ENCODE measurements at places on chromosomes 1 and 21.

DNA sequence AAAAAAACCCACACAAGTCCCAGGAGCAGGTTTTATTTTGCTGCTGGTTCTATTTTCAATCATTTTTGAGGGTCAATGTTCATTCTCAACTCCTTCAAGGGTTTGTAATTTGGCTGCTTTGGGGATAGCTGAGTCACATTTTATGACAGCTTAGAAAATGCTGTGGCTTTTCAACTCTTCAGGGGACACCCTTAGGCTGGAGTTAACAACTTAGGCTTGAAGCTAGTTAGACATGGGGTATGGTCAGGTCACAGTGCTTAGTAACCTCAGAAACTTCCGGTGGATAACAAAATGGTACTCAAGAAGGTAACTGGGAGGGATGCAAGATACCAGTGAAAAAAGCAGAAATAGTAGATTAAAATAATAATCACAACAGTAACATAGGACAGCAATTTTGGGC, 308.8 kb downstream of the HHIPL2 start:
- no peak for DNase-seq

DNA sequence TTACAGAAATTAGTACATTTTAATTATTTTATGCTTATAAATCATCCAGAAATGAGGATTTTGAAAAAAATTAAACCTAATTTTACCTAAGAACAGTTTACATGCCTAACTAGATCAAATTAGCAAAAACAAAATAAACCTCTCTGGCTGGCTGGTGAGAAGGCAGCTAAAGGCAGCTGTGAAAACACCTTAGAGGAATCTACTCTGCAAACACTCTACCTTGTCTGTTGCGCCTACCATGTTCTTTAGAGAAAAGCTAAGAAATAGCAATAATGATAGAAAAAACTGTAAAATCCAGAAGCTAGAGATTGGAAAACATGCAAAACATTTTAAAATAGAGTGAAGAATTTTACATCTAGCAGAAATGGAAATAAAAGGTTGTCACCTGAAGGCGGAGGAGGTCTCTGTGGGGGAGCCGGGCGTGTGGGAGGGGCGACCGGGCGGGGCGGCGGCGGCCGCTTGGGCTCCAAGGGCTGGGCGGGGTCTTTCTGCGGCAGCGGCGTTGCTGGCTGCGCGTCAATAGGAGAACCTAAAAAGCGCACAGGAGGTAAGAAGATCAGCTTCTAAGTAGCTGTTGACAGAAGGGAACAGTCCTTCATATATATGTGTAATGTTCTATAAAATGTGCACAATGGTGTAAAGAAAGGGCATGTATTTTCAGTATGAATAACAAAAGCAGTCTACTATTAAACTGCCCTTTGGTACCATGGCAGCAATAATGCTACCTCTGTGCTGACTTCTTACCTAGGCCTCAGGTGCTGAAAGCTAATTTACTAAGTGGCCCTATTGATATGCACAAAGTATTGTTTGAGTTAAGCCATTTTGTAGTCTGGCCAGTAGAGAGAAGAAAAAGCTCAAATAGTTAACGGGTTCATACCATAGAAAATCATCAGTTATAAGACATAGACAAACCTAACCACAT, 33.3 kb upstream of the CFAP298 start:
- DNase-seq: no peak

GRCh38 chr1:53501065-53502005, 42.1 kb downstream of the DMRTB1 start:
- DNase-seq: no peak

GRCh38 chr1:88302843-88303486, 381.1 kb upstream of the PKN2 start:
- peak; percentile 24 for DNase-seq

- DNase-seq: no peak
These were observed 503.6 kb downstream of the MRPL39 start for GRCh38 chr21:25103500-25104207.

GRCh38 chr1:152757747-152758146, at the start of gene KPRP:
Gene KPRP (plus strand): TSS chr1:152758025. CDS start chr1:152759589, 1,564 bp downstream.
- DNase-seq: no peak

- DNase-seq: no peak
These were observed 1494.3 kb downstream of the AMY1C start for GRCh38 chr1:105243969-105244368.

DNA sequence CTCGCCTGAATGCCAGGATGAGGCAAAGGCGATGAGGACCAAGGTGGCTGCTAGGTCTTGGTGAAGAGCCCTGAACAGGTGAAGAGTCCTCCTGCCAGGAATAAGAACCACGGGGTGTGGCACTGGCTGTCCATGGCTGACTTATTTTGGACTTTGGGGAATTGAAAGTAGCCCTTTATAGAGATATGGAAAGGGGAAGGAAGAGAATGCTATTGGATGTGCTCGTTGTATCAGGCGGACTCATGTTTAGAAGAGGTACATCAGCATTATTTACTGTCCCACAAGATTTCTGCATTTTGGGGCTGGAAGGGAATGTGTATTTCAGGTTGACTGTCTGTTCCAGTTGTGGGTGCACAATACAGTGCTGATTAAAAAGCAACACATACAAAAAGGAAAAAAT, 465.8 kb downstream of the DSCAM start:
- no peak for DNase-seq

DNA sequence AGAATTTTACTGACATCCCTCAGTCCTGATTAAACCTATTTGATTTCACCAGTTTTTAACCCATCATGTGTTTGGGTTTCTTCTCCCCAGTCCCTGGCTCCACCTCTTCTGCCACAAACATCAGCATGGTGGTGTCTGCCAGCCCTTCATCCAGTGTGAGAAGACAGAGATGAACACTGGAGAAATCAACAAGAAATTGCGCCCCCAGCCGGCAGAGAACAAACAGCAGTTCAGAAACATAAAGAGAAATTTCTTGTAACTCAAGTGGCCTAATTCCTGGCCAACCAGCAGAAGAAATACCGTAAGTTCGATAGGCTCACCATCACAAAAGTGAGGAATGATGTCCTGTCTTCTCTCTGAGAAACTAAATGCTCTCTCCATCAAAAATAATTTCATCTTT, 18.3 kb downstream of the S100A11 start:
- no peak for DNase-seq

DNA sequence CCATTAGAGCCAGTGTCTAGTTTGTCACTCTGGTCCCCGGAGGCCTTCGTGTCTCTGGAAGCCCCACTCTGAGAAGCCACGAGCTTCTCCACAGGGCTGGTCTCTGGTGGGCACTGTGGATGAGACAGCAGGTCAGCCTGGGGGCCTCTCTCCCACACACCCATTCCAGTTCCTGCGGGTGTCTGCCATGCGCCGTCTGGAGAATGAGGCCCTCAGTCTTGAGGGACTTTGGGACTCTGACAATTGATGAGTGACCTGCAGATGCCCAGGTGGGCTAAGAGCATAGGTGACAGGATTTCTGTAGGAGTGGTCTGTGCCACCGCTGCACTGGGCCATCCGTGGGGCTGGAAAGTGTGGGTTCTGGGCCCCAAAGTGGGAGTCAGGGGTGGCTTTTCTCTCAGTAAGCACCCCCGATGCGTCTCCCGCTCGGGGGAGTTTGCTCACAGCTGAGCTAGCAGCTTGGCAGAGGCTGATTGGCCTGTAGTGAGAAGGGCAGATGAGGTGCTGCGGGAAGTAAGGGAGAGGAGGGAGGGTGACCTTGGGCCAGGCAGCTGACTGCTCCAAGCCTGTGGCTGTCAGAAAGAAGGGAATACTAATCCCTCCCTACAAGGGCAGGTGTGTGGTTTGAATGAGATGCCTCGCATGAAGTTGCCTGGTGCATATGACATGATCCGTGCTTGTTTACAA, 26.4 kb downstream of the LHX4 start:
- no peak for DNase-seq

GRCh38 chr1:154431586-154432373, 26.6 kb downstream of the IL6R start:
- DNase-seq: peak; percentile 79

DNA sequence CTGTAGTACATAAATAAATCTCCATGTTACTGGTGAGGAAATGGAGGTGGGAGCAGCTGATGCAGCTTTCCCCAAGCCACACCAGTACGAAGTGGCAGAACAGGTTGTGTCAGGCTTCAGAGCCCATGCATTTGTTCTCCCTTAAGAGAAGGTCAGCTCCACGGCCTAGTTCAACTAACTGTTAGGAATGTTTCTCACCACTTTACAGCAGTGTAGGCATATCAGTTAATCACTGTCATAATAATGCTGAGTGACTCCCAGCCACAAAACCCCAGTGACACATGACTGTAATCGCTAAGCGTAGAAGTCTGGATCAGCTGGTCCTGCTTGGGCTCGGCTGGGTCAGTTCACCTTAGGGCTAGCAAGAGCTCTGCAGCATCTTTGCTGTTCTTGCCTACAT, 90.4 kb downstream of the VPS26C start:
- no peak for DNase-seq

GRCh38 chr21:25967181-25967900, 203.2 kb downstream of the APP start:
- DNase-seq: no peak

- DNase-seq: no peak
These were observed 5.6 kb downstream of the COL8A2 start for GRCh38 chr1:36119456-36119855.

GRCh38 chr1:1761504-1762376, 16.5 kb downstream of the NADK start:
- DNase-seq: no peak

DNA sequence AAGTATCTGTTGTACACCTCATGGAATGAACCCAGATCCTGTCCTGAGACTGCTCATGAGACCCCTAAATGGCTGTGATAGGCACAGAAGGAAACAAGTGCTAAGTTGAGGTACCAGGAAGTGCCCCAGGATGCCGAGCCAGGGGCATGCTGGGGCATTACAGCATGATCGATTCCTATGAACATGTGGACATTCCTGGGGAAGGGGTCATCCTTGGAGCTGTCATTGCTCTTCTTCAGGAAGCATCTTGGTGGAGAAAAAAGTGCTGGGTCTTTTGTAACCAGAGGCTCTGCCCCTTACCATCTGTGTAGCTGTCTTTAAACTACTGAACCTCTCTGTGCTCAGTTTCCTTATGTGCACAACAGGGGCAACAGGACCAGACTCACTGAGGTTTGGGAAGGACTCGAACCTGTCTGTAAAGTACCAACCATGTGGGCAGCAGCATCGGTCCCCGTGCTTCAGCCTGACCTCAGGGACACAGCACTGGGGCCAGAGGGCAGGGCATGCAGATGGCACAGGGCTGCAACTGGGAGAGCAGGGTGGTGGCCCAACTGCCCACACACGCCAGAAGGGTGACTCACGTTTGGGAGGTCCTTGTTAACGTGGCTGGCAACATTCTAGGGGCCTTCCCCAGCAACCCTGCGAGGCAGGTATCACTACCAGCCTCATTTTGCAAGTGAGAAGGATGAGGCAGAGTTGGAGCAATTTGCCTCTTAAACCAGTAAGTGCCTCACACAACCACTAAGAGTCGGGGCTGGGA, 142.3 kb upstream of the EDN2 start:
- DNase-seq: no peak

GRCh38 chr1:111475701-111476100, 1.9 kb downstream of the C1orf162 start:
- DNase-seq: no peak

- no peak for DNase-seq
These were observed 9.0 kb downstream of the GON4L start for GRCh38 chr1:155847823-155848529.

- no peak for DNase-seq
These were observed 28.5 kb upstream of the EEIG2 start for GRCh38 chr1:108531444-108531843.

- DNase-seq: no peak
These were observed 275.2 kb downstream of the VAV3 start for GRCh38 chr1:107689733-107690132.

- no peak for DNase-seq
These were observed 53.1 kb downstream of the S100B start for GRCh38 chr21:46551636-46552241.

DNA sequence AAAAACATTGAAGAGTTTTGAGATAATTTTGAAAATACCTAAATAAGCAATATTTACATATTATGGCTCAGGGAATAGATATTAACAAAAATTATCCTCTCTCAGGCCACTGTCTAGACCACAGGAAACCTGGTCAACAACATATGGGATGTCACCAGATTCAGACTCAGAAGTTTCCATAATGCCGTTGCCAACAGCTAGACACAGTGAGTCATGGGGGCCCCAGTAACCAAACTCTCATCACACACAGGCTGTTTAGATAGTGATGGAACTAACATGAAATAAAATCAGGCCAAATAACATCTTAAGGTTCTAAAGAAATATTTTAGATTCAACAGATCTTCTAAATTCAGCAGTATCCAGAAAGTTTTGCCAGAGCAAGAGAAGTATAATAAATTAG, 681.7 kb upstream of the ADAMTS5 start:
- DNase-seq: peak; percentile 20

- no peak for DNase-seq
These were observed 280.6 kb downstream of the ZP4 start for GRCh38 chr1:237610157-237610556.

DNA sequence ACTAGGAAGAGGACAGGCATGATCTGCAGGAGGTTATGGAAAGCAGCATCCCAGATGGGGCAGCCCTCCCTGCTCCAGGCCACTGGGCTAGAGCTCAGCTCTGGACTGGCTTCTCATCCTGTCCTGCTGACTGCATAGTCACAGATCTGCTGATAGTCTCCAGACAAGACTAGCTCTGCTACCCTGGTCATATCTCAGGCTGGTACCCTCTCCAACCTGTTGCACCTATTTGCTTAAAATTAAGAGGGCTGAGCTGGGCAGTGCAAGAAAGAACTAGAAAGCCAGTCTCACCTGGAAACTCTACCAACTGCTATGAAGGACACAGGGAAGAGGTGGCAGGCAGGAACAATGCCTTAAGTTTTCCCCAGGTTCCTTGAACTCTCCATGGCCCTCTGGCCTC, 40.4 kb downstream of the ITPKB start:
- DNase-seq: no peak
